ENCODE measurements at places on chromosomes 2 and 18. TPM values are rescaled to one million over a fixed set of nuclear protein-coding genes. Genes with fewer than 3 reads are reported as not detected.

Gene EVX2
- not detected for total RNA-seq

Gene CD8B2
- not detected for total RNA-seq

Gene PLEKHH2
- total RNA-seq = 14.0 TPM

Gene EFR3B
- 0.51 TPM for total RNA-seq

Gene CDCA7
- 1.3 TPM for total RNA-seq

Gene SKOR2
- not detected for total RNA-seq

Measured in fibroblast of lung (primary cell).